Esophagus squamous epithelium (tissue), 5 donors: ENCODE measurements at places on chromosomes 6 and 20.

DNA sequence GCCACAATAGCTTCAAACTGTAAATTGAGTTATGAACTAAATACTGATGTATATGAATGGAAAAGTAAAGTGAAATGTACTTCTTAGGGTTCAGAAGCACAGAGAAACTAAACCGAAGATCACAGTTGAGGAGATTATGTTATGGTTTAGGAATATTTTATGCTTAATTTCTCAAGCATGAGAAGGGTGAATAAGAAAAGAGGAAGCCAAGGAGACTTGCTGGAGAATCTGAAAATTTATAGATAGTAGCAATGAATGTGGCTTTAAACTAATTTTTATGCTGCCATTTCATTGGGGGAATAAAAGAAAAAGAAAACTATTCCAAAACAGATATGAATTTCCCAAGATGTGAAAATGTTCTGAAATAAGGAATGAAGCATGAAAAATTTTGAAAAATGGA, 5.6 kb downstream of the ANKS1A start:
- no peak for DNase-seq

- no peak for DNase-seq
These were observed 97.1 kb upstream of the CEP85L start for GRCh38 chr6:118748311-118749062.

DNA sequence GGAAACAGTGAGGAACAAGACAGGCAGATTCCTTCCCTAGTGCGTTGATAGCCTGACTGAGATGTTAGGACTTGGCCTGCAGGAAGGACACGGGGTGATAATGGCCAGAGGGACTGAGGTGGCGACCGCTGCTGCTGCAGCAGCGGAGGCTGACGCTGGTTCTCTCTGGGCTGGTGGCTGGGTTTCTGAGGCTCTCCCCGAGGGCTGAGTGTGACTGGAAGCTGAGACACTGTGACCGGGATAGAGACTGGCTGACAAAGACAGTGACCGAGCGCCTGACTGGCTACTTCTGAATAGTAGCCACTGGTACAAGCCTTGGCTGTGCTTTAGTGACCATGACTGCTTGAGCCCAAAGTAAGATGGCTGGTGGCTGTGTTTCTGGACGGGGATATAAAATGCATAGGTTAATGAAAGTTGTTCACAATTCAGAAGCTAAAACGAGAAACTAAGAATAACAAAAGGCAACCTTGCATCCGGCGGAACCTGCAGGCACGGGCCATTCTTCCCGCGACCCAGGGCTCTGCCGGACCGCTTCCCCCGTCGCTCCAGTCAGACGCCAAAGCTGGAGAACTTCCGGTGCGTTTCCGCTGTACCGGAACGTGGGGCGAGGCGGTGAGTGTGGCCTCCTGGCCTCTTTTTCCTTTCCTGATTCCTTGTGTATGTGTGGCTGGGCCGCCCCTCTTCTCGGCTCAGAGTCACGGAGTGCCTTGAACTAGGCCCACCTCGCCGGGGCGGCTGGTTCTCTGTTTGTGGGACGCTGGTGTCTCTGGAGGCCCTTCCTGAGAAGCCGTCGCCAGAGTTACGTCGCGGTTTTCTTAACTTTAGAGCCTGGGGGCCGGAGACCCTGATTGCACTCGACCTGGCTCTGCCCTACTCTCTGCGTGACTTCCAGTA, at the start of gene AAR2:
Gene AAR2, plus strand, starts transcription at position 587 of the 894 bp plus-strand sequence. CDS start 3,391 bp downstream, outside the sequence.
- no peak for DNase-seq

GRCh38 chr6:147390909-147391536, 117.5 kb upstream of the SAMD5 start:
- no peak for DNase-seq

DNA sequence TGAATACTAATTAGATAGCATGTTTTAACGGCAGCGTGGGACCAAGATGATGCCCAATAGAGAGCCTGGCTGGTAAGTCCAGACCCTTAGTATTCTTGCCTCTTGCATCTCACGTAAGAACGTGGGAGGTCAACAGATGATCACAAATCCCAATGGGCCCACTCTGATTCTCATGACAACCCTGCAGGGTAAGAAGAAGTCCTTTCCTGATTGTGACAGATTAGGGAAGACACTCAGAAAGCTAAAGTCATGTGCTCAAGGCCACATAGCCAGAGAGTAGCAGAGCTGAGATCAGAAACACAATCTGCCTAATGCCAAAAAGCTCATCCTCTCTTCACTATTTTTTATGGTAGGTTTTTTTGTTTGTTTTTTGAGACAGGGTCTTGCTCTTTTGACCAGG, 103.8 kb downstream of the RALGAPA2 start:
- no peak for DNase-seq

- DNase-seq, result no peak
These were observed 129.5 kb upstream of the SULF2 start for GRCh38 chr20:47914792-47915191.

GRCh38 chr6:152696522-152696921, 1.2 kb upstream of the MYCT1 start:
- DNase-seq, result no peak

DNA sequence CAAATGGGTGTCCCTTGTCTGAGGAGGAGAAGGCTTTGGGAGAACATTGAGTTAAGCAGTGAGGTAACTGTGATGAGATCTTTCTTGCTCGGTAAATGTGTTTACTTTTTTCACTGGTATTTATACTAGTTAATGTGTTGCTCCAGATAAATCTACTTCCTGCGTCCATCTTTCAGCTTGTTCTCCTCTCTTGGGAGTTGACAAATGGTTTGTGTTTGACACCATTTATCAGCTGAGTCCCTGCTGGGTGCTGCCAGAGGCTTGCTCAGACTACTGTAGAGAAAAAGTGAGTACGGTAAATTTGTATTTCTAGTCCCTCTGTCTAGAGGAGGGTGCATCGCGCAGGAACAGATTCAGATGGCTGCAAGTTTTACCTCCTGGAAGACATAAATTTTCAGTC, 8.3 kb upstream of the PRDM1 start:
- DNase-seq, result no peak

DNA sequence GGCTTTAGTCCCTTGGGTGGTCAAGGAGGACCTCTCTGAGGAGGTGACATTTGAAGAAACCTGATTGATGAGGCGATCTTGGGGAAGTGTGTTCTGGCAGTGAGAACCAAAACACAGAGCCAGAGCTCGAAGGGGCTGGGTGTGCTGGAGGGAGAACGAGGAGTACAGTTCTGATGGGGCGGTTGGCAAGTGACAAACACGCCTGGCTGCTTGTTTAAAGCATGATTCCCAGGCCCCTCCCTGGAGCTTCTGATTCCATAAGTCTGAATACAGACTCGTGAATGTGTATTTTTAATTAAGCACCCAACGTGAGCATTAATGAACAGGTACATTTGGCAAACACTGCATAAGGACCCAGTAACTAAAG, 886 bp upstream of the NFATC2 start:
- no peak for DNase-seq

DNA sequence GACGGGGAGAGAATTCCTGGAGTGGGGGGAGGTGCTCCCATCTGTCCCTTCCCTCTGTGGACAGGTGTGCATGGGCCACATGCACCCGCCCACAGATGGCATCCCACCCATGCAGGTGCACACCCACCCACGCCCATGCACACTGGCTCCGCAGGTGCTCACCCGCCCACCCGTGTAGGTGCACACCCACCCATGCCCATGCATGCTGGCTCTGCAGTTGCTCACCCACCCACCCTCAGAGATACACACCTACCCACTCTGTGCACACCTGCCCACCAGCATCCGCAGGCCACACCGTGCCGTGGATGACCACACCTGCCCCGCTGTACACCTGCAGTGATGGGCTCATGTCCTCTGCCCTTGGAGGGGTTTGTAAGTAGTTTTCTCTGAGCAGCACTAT, 132.0 kb downstream of the PHACTR3 start:
- no peak for DNase-seq

DNA sequence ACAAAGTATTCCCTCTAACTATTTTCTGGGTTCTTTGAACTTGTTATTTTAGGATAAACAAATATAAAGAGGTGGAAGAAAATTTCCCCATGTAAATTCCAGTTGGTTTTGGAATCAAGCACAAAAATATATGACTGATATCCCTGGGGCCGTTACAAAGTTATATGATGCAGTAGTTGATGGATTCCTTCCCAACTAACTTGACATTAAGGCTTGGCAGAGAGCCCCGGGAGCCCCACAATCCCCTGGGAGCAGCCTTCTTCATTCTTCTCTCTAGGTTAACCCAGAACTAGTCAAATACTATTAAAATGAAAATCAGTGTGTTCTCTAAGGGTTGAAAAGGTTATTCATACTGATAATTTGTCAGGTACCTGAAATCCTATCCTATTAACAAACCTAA, 508.9 kb upstream of the SOX4 start:
- no peak for DNase-seq

- no peak for DNase-seq
These were observed 105.5 kb downstream of the IPCEF1 start for GRCh38 chr6:154251116-154251515.

GRCh38 chr6:119148098-119148824, 69.8 kb upstream of the FAM184A start:
- no peak for DNase-seq

DNA sequence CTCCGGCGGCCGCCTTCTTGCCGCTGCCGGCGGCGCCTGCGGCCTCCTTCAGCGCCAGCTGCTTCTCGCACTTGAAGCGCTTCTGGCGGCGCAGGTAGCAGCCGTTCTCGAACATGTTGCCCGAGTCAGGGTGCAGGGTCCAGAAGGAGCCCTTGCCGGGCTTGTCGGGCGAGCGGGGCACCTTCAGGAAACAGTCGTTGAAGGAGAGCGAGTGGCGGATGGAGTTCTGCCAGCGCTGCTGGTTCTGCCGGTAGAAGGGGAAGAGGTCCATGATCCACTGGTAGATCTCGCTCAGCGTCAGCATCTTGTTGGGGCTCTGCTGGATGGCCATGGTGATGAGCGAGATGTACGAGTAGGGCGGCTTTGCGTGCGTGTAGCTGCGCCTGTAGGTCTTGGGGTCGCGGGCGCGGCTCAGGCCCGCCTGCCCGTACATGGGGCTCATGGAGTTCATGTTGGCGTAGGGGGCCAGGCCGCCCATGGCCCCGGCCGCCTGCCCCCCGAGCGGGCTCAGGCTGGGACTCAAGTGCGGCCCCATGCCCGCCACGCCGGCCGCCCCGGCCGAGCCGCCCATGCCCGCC, 1.9 kb downstream of the FOXA2 start:
- no peak for DNase-seq

GRCh38 chr6:25794784-25795183, 37.1 kb downstream of the SLC17A1 start:
- DNase-seq, result no peak

DNA sequence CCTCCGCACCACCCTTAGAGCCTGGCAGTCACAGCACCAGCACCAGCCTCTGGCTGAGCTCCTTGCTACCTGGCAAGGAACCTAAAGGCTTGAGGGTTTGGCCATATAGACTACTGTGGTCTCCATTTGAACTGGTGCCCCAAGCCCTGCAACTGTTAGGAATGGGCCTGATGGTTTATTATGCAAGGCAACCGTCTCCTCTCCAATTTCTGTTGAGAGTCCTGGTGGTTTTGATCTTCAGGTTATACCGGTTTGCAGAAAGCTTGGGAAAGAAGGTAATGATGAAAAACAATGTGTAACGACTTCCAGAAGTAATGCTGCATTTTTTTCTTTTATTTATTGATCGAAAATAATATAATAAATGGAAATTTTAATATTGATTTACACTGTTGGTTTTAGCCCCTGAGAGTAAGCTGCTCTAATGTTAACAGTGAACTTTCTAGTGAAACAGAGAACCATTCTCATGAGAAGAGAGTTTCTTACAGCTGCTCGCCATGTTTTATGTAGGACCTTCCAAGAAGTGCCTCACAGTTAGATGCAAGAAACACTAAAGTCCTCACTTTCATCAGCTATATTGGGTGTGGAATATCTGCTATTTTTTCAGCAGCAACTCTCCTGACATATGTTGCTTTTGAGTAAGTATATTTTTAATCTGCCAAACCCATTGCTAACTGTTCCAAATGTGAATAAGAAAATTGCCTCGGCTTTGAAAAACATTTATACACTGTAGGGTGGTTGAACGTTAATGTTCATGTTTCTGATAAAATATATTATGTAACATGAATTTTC, 112.8 kb downstream of the ADGRG6 start:
- DNase-seq, result no peak

- DNase-seq, result no peak
These were observed 48.2 kb downstream of the PLG start for GRCh38 chr6:160750276-160750689.

DNA sequence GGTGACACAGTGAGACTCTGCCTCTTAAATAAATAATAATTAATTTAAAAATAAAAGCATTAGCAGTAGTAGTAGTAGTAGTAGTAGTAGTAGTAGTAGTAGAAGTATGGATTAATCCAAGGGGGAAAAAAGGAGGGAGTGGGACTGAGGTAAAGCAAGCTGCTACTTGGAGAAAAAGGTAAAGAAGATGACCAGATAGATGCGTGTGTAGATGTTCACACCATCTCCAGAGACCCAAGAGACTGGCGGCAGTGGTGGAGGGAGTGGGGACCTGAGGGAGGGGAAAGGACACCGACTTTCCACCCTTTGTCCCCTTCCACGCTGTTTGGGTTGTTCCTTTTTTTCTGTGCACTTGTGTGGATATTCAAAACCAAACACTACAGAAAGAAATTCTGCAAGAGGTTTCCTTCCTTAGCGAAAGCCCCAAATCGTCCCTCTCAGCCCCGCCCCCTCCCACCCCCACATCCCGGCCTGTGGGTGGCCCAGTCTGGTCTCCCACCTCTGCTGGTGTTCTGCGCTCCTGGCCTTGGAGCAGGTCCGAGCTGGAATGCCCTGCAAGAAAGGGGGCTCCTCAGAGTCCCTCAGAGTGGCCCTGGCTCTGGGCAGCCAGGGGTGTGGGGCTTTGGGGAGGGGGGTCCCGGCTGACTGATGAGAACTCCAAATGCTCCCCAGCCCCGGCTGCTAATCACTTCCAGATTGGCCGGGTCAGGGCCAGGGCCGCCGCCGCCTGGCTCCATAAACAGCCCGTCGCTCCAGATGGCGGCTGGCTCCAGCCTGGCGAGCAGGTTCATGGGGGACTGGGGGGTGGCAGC, 60.2 kb downstream of the UBE2V1 start:
- no peak for DNase-seq
